T-helper 1 cell (primary cell): ENCODE measurements at places on chromosomes 11 and 22.

GRCh38 chr22:40966726-40967085 is 15.5 kb downstream of the RBX1 start:
- no peak for DNase-seq

DNA sequence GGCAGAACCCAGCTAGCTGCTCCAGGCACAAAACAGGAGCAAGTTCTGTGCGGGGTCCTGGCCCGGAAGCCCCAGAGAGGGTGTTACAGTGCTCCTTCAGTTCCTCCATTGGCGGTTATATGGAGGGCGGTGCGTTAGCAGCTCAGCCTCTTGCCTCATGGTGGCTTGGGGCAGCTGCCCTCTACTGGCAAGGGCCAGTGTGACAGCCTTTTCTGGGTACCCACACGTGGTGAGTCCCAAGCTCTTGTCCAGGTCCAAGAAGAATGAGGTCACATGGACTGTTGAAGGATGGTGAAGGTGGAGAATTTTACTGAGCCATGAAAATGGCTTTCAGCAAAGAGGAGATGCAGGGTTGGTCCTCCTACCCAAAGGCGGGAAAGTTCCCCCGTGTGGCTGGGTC is 100.5 kb downstream of the WT1 start:
- peak; percentile 11 for DNase-seq

- no peak for DNase-seq
These were observed 8.1 kb downstream of the YWHAH start for GRCh38 chr22:31952472-31952871.

- no peak for DNase-seq
These were observed 34.9 kb downstream of the TBC1D22A start for GRCh38 chr22:46797355-46797754.

GRCh38 chr11:88489030-88489429 is 151.5 kb upstream of the CTSC start:
- no peak for DNase-seq

DNA sequence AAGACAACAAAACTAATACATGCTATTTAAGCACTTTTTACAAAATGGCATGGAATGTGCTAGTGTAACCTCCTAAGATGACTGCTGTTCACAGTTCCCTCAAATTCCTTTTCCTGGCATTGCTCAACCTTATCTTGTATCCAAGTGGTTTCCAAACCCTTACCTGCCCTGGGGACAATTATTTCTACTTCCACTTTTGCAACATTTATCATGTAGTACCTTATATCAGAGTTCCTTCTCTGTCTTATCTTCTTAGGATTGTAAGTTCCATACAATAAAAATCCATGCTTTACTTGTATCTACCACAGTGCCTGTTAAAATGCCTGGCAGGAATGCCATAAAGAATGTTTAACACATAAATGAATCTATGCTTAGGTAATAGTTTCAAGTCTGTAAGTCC is 109.2 kb upstream of the MTMR2 start:
- DNase-seq, result no peak

GRCh38 chr22:19840955-19841640 is 13.6 kb downstream of the GNB1L start:
- no peak for DNase-seq

- no peak for DNase-seq
These were observed 62.4 kb upstream of the CCDC179 start for GRCh38 chr11:22922672-22923071.

DNA sequence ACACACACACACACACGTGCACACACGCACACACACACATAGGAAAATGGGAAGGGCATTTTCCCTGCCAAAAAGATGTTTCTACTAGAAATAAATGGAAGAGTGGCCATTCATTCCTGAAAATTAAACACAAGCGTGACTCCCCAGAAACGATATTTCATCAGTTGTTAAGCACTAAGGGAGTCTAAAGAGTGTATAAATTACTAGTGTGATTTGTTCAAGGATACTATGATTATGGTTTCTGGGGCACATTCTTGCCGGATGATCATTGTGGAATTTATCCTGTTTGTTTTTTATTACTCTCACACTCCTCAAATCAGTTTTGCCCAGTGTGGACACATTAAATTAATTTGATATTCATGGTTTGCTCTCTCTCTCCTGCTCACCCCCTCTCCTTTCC is 16.4 kb upstream of the AMOTL1 start:
- no peak for DNase-seq

- no peak for DNase-seq
These were observed 7.9 kb upstream of the SH3BP1 start for GRCh38 chr22:37631448-37632173.

DNA sequence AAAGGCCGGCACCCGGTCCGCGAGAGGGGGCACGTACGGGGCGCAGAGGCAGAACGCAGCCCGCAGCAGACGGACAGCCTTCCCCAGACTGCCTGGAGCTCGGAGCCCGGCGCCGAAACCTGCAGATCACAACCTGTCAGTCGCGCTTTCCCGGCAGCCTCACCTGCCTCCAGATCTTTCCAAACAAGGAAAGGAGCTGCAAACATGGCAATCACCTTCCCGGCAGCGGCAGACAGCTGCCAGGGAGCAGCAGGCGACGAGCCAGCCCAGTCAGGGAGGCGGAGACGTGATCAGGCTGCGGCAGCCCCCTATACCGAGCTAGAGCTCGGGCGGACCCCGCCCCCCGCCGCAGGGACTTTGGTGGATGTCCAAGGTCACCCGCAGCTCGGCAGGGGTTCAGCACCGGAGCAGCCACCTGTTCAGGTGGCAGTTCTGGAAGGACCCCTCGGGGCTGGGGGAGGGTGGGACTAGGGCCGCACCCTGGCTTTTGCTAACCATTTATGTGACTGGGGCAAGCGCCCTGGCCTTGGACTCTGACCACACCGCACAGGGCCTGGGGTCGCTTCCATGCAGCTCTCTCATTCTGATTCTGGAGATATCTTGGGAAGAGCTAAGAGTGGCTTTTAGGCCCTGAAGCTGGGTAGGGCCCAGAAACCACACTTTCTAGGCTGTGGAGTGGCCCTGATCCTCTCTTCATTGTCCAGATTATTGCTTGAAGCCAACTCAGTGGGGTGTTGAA is 143.8 kb downstream of the NECTIN1 start:
- DNase-seq, result no peak

DNA sequence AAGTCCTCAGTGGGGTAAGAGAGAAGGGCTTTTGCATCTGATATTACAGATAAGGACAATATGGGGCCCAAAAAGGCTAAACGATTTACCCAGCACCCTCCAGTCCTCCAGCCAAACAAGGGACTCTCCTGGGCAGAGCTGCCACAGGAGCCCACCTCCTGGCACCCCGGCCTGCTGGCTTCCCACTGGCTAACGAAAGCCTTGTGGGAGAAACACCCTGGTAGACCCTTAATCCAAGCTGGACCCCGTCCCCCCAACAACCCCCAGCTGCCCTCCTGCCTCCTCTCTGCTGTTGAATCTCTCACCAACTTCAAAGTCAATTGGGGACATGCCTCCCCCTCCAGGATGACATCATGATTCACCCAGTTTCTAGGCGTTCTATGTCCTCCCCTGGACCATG is 10.8 kb downstream of the C1QTNF6 start:
- no peak for DNase-seq

DNA sequence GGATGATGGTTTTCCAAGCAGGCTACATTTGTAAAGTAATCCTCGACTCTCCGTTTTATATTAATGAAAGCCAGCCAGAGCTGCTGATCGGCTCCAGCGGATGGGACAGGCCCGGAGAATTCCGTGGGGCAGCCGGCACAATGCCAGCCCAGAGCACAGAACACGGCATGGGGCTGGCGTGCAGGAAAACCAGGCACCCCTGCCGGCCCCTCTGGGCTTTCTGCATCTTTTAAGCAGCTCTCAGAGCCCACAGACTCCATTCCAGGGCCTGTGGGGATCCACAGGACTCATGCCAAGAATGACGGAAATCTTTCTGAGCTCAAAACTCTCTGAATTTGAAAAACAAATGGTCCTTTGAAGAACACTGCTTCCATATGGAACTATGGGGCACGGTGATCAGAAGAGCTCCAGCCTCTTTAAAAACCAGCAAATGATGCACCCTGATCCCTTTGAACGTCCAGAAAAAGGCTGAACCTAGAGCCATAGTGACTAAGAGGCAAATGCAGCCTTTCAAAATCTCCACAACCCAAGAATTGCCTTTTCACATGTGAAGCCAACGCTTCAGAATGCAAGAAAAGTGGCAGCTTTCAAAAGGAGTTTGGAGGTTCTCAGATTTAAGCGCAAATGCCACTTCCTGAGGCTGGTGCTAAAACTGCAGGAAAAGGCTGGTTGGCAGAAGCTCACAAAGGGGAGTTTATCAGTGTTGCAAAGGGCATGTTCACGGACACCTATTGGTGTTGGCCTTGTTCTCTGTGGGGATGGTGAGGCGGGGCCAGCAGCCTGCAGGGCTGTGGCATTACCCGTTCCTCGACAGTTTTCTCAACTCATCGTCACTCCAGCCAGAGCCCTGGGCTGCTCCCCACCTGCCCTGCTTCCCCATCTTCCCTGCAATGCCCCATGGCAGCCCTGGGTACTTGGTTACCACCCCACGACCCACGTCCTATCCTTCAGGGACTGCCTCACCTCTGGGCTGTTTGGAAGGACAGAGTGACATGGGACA is 212.5 kb downstream of the CTTN start:
- DNase-seq, result no peak

DNA sequence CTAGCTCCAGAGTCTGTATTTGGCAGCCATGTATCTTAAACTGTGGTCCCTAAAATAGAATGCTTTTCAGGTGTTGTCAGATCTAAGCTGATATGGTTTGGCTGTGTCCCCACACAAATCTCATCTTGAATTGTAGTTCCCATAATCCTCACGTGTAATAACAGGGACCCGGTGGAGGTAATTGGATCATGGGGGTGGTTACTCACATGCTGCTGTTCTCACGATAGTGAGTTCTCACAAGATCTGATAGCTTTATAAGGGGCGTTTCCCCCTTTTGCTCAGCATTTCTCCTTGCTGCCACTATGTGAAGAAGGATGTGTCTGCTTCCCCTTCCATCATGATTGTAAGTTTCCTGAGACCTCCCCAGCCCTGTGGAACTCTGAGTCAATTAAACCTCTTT is 199.9 kb upstream of the ISX start:
- no peak for DNase-seq

GRCh38 chr11:86174101-86175046 is 70.2 kb upstream of the EED start:
- DNase-seq, result no peak

DNA sequence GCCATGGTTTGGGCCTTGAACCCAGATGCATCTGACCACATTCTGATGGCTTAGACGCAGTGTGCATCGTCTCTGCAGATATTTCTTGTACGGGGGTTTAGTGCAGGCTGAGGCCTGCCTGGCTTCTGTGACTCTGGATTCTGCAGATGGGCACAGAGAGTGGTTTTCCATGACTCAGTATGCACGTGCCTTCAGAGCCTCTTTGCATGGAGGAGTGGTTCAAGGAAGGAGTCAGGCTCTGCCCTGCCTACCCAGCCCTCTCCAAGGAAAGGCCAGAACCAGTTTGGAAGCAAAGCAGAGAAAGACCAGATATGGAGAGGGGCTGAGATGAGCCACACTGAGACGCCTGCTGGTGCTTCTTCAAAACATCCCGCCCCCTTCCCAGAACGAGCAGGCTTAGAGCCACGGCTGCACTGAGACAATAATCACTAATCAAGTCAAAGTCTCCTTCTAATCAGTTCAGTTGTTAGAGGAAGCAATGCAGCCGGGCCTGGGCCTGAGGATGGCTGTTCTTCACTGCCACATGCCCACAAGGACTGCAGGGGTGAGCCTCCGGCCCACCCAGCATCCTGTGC is 308.9 kb downstream of the NXPE2 start:
- DNase-seq, result no peak

GRCh38 chr11:86849679-86850078 is 49.3 kb downstream of the PRSS23 start:
- no peak for DNase-seq

GRCh38 chr22:47168900-47169800 is 406.7 kb downstream of the TBC1D22A start:
- DNase-seq, result no peak

- DNase-seq, result no peak
These were observed 517.3 kb downstream of the TBC1D22A start for GRCh38 chr22:47279746-47280145.

- DNase-seq, result no peak
These were observed 2.5 kb upstream of the KRTAP5-2 start for GRCh38 chr11:1600626-1601025.

DNA sequence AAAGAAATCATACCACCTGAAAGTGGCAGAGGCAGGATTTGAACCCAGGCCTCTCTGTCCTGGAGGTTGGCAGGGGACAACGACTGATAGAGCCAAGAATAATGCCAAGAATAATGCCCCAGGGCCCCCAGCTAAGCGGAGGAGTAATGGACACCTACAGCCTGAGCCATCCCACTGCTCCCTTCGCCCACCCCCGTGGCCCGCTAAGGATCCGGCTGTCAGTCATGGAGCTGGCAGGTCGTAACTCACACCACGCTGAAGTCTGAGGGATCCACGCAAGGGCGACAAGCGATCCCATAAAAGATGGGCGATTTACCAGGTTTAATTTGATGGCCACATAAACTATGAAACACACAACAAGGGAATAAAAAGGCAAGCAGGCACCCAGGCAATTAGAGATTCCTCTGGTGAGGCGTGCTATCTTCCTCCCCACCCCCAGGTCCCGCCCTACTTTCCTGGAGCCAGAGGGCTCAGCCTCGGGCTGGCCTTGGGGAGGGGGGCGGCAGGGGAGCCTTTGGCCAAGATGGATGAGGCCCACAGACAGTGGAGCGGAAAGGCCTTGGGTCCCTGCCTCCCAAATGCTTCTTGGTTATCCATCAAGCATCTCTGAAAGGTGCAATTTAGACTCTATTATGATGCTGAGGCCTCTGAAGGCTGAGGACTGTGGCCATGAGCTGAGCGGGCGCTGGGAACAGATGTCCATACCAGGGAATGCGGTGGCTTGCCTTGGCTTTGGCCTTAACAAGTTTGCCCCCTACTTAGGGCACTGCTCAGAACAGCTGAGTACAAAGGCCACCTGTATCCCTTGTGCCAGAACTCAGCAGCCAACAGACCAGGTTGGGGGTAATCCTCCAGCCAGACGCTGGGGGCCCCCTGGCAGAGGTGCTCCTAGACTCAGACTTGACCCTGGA is 55.2 kb downstream of the MACROD1 start:
- DNase-seq, result no peak

GRCh38 chr22:35914357-35914664 is 114.3 kb downstream of the RBFOX2 start:
- no peak for DNase-seq

GRCh38 chr11:47711816-47712215 is 3.4 kb downstream of the AGBL2 start:
- DNase-seq, result no peak

DNA sequence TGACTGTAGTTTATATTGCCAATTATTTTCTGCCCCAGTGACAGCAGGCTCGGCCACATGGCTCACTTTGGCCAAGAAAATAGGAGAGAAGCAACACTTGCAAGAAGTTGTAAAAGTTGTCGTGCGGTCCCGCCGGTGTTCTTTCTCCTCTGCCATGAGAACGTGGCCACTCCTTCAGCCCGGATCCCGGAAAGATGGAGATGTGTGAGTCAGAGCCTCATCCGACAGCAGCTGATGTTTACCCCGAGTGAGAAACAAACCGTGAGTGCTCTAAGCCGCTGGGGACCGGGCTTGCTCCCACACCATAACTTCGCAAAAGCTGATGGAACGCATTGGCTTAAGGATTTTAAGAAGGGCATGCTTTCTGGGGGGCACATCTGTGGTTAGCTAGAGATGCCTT is 157.0 kb downstream of the CACNA1I start:
- no peak for DNase-seq

- DNase-seq, result no peak
These were observed 5.1 kb downstream of the ABCC8 start for GRCh38 chr11:17471501-17471900.

GRCh38 chr11:134994431-134994830 is 582.4 kb upstream of the B3GAT1 start:
- DNase-seq, result no peak

- no peak for DNase-seq
These were observed 83.6 kb upstream of the NCAM1 start for GRCh38 chr11:112877581-112877980.

- DNase-seq, result no peak
These were observed 5.4 kb downstream of the CRY2 start for GRCh38 chr11:45852712-45853101.
